ENCODE measurements at places on chromosomes 1 and 21. TPM values are rescaled to one million over a fixed set of nuclear protein-coding genes. Genes with fewer than 3 reads are reported as not detected.

Gene SELENOF
- 114 TPM for total RNA-seq

Gene BMP8B
- 0.91 TPM for total RNA-seq

Gene CFAP126
- 0.65 TPM for total RNA-seq

Gene STRIP1
- total RNA-seq, result 79.1 TPM

Gene SLFNL1
- 1.0 TPM for total RNA-seq

Gene ZFP69B
- total RNA-seq, result 10.5 TPM

Gene TMCO1
- 102 TPM for total RNA-seq

DNA sequence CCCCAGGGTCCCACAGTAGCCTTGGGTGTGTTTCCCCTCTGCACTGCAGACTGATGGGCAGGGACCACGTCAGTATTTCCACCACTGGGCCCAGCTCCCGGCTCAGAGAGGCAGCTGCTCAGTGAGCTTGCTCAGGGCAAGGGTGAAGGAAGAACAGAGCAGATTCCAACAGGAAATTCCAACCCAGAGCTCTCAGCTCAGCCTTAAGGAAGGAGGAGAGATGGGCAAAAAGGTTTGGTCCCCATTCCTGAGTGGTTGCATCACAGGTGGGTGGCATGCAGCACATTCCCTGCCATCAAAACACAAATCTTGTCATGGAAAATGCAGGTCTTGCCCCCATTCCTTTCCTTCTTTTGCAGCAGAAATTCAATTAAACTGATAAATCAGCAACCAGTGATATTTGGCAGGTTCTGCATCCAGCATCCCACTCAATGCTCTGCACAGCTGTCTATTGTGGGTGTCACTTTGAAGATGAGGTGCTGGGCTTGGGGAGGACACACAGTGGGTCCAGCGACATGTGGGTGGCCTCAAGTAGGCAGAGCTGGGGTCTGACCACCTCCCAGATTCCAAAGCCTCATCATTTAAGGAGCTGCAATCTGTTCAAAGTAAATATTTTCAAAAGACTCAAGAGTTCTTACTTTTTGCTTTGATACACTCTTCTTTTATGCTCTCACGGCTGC, 315.4 kb downstream of the DSCAM start:
- DNase-seq, result no peak

GRCh38 chr1:244833734-244834542, 1.5 kb upstream of the COX20 start:
- DNase-seq, result peak; percentile 12

DNA sequence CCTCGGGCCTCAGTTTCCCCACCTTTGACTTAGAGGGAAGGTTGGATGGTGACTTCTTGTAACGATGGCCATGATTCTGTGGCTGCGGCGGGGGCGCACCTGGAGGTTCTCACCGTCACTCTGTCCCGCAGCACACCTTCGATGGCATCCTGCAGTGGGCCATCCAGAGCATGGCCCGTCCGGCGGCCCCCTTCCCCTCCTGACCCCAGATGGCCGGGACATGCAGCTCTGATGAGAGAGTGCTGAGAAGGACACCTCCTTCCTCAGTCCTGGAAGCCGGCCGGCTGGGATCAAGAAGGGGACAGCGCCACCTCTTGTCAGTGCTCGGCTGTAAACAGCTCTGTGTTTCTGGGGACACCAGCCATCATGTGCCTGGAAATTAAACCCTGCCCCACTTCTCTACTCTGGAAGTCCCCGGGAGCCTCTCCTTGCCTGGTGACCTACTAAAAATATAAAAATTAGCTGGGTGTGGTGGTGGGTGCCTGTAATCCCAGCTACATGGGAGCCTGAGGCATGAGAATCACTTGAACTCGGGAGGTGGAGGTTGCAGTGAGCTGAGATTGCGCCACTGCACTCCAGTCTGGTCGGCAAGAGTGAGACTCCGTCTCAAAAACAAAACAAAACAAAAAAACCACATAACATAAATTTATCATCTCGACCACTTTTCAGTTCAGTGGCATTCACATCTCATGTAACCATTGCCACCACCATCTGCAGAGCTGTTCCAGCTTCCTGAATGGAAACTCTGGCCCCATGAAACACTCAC, 2.1 kb upstream of the PFKL start:
- DNase-seq, result peak; percentile 75

DNA sequence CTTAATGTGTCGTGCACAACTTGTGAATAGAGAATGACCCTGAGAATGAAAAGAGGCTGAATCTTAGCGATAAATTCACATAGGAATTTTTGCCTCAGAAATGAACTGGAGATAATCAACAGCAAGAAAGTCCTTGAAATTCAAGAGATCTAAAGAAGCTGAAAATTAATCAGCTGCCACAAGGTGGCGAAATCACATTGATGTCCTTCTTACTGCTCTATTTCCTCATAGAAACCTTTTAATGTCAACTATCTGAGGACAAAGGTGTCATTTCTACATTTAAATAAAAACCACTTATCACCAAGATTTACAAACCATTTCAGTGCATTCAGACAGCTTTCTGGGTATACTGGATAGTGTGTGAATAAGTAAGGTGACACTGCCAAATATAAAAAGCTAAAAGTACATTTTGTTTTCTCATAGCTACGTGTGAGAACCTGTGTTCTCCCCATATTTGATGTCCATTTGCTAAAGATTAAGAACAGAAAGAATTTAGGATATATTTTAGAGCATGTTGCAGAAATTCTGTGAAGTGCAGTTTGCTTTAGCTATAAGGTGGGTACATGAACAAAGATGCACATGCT, 485.3 kb upstream of the PTBP2 start:
- DNase-seq, result no peak

DNA sequence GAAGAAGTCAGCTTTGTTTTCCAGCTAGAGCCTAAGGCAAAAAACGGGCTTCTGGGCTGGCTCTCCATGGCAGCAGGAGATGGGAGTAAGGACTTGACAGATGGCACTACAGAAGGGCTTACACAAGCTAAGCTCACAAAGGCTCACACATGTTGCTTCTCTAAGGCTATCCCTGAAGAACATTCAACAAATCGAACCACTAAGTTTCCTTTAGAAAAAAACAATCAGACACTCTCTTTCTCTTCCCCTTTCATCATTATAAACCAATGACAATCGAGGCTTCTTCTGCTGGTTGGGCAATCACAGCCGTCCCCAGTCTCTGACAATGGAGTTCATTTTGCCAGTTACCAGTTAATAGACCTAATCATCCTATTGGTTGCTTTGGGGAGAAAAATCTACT, 40.5 kb downstream of the TRIT1 start:
- DNase-seq, result no peak

GRCh38 chr1:209455145-209455544, 128.4 kb upstream of the CAMK1G start:
- DNase-seq, result no peak

DNA sequence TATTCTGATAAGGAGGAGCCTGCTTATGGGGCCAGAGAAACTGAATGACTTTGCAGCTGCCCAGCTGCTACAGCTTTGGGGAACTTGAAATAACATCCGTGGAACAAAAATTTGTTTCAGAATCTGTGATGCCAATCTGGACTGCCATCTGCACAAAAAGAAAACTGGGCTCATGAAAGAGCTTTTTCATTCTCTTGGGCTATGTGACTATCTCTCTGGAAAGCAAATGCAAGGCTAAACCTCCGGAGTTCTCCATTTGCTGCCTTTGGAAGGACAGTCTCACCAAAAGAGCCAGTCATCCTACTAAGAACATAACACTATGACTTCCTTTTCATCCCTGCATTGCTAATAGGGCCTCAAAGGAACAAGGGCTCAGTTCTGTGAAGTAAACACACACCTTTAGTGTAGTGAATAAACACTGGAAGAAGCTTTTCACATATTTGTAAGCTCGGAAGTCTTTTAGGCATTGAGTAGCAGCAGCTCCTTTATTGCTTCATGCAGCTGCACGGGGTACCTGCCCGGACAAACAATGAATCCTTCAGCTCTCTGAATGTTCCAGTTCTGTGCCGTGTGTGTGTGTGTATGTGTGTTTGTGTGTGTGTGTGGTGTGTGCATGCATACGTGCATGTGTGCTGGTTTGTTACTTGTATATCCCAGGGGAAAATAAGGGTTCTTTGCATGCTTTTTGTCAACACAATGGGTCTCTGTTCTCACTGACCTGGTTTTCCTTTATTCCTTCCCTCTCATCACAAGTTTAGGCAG, 255.5 kb upstream of the SGIP1 start:
- no peak for DNase-seq

GRCh38 chr1:109910963-109911798, 532 bp downstream of the CSF1 start:
- DNase-seq, result no peak

DNA sequence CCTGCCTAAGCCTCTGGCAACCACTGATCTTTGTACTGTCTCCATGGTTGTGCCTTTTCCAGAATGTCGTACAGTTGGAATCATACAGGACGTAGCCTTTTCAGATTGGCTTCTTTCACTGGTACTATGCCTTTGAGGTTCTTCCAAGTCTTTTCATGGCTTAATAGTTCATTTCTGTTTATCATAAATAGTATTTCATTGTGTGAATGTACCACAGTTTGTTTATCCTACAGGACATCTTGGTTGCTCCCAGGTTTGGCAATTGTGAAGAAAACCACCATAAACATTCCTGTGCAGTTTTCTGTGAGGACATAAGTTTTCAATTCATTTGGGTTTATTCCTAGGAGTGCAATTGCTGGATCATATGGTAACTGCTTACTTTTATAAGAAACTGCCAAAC, 190.6 kb upstream of the RAB4A start:
- no peak for DNase-seq

- DNase-seq, result no peak
Measured at GRCh38 chr1:65297706-65298105, 11.6 kb upstream of the DNAJC6 start.

DNA sequence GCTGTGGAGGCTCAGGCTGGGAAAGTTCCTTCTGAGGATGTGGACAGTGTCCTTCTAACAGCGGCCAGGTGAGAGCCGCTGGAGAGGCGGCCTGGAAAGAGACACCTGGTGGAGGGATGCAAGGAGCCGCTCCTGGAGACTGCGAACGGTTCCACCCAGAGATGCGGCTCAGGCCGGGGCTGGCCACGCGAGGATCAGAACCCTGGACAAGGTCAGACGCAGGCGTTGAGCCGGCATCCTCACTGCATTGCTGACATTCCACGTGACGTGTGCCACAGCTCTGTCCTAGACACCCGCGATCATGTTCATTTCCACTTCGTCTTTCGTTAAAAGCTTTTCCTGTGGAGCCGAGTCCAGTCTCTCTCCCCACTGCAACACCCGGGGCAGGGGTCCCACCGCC, 28.8 kb downstream of the CFAP74 start:
- DNase-seq, result no peak

DNA sequence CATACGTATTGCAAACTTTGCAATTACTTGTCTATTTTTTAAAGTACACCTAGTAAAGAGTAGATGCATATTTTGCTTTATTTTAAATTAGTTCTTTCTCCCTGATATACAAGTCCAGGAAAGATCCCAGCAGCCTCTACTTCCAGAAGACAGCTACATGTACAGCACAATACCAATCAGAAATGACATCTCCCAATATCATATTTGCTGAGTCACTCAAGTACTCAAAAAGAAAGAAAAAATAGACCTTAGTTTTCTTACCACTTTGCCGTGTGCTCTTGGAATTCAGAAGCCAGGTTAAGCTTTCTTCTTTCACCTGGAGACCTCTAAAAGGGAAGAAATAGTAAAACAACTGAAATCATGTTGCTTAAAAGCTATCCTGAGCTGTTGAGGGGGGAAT, 412.6 kb upstream of the RUNX1 start:
- DNase-seq, result no peak

Measured in progenitor cell of endocrine pancreas (in vitro differentiated cells).